ENCODE measurements at places on chromosomes 4 and X.

DNA sequence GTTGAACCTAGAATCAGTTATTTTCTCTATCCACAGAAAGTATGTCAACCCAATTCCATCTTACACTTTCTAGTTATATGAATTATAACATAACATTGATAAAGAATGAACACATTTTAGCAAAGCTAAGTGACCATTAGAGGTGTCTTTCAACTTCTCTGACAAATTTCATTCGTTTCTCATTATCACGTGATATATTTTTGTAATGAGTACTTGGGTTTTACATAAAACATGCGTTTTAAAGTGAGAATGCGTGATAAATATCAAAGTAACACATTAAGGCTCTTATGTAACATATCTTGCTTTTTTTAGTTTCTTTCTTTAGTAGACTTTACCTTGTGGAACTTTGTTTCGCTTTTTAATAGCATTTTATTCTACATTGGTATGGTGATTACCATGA is 1715.1 kb upstream of the IGFBP7 start:
- DNase-seq: no peak

- peak; percentile 61 for DNase-seq
Observed at GRCh38 chr4:128782076-128782715, 27.3 kb upstream of the JADE1 start.

DNA sequence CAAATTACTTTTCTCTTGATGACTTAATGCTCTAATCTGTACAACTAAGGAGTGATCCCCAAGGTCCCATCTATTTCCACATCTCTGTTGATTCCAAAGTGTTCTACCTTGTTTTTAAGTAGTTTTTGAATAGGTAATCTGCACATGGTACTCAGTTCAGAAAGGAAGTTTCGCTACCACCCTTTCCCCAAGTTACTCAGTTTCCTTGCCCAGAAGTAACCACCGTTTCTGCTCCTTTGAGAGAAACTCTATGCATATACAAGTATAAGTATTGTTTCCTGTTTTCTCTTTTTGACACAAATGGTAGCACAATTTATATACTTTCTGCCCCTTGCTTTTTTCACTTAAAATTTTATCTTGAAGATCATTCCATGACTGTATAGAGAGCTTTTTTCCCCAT is 18.1 kb downstream of the TMEM154 start:
- no peak for DNase-seq

DNA sequence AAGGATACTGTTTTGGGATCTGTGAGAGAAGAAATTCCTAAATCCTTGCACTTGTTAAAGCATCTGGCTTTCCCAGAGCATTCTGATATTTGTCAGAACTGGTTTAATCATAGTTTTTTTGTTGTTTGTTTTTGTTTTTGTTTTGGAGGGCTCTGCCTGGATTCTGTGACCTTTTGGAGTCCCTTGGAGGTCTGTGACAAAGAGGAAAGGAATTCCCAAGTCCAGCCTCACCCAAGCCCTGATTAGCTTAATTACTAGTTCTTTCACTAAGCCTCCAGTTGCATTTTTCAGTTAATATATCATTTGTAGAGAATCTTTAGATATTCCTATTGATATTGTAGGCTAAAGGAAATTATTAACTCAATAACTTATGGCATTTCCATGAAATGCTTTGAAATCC is 711 bp downstream of the ACE2 start:
- no peak for DNase-seq

DNA sequence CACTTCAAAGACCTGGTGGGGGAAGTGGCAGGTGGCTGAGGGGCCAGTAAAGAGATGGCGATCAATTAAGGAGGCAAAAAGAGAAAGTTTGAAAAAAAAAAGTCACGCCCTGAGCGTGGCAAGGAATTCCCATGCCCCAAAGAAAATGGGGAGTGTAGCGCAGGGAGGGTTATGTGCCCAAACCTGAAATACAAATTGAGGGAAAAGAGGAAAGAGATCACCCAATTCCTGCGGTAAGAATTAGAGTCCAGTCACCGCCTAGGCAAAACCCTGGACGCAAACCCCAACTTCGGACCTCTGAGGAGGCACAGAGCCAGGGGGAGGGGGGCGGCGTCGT is 595 bp downstream of the ENOX2 start:
- DNase-seq: no peak

GRCh38 chr4:151356510-151356909 is 31.1 kb upstream of the SH3D19 start:
- DNase-seq: no peak

DNA sequence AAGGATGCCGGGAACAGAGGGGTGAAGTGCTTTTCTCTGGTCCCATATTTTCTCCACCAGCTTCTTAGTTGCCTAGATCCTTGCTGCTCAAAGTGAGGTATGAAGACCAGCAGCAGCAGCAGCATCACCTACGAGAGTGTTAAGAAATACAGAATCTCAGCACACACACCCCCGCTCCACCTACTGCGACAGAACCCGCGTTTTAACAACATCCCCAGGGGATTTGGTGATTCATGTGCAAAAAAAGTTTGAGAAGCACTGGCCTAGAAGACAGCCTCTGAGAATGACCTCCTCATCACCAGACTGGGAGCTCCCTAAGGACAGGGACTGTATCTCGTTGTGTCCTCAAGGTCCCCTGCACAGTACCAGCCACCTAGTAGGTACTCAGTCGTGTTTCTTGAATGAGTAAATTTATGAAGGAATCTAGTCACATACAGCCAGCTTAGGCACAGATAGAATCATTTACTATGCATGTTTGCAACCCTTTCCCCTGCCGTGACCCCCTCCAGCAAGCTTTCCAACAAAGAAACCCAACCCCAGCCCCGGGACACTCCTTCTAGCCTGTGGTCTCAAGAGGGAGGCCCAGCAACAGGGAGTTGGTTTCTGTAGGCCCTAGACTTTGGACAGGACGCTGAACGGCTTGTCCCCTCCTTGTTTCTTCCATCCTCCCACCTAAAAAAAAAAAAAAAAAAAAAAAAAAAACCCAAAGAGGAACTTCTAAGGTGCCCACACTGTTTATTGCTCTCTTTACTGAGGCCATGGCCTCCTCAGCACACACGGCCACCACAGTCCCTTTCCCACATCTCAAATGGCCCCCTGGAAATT is 21.5 kb downstream of the RTL5 start:
- DNase-seq: no peak

- DNase-seq: no peak
Observed at GRCh38 chr4:153593161-153593560, 90.9 kb upstream of the TLR2 start.

DNA sequence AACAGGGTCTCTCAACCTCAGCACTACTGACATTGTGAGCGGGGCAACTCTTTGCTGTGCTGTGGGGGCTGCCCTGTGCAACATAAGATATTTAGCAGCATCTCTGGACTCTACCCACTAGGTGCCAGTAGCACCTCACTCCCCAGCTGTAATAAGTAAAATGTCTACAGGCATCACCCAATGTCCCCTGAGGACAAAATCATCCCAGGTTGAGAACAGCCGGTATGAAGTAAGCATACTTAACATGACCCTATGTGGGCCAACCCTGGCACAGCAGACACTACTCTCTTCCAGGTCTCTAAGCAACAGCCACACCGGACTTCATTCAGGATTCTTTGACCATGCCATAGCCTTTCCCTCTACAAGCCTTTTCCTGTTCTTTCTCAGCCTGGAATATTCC is 10.5 kb upstream of the MGST2 start:
- DNase-seq: peak; percentile 36

- DNase-seq: no peak
Observed at GRCh38 chrX:81390237-81390636, 188.3 kb downstream of the SH3BGRL start.

- DNase-seq: no peak
Observed at GRCh38 chr4:64271601-64272081, 137.6 kb downstream of the TECRL start.

GRCh38 chrX:134658002-134658759 is at the start of gene PLAC1:
Gene PLAC1, minus strand, starts transcription at chrX:134658471. Its CDS starts 91,789 bp downstream, at chrX:134566682.
- DNase-seq: no peak

- no peak for DNase-seq
Observed at GRCh38 chrX:32280921-32281320, 930.4 kb downstream of the DMD start.

GRCh38 chr4:165677081-165677480 is 196.0 kb upstream of the TLL1 start:
- no peak for DNase-seq

DNA sequence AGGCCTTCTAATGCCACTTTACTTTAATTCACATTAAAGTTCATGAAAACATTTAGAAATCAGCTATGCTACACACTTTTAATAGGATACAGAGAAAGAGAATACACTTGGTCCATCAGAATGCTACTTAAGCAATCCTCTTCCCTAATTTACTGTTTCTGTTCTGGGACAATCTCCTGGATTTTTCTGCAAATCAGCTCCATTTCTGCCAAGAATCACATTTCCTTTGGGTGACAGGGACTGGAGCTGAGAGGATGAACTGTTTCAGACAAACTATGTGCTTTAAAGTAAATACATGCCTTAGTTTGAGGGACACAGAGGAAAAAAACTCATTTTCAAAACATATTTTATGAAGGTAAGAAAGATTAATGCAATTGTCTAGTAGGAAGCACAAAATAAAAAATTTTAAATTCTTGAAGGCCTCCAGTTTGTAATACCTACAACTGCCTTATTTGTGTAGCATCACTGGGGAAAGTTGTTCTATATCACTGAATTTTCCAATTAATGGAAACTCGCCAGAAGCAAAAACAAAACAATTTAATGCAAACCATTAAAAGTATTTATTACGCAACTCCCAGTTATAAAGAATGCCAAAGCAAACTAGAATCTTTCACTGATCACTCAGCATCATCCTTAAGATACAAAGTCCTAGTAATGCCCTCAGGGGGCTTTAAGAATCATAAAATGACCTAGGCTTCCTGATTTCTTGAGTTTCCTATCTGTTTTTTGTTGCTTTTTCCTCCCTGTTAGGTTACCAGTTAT is 36.3 kb downstream of the BCLAF3 start:
- DNase-seq: no peak

- DNase-seq: no peak
Observed at GRCh38 chr4:104971462-104971861, 175.2 kb upstream of the TET2 start.

GRCh38 chr4:16705341-16705740 is 193.1 kb downstream of the LDB2 start:
- DNase-seq: no peak

DNA sequence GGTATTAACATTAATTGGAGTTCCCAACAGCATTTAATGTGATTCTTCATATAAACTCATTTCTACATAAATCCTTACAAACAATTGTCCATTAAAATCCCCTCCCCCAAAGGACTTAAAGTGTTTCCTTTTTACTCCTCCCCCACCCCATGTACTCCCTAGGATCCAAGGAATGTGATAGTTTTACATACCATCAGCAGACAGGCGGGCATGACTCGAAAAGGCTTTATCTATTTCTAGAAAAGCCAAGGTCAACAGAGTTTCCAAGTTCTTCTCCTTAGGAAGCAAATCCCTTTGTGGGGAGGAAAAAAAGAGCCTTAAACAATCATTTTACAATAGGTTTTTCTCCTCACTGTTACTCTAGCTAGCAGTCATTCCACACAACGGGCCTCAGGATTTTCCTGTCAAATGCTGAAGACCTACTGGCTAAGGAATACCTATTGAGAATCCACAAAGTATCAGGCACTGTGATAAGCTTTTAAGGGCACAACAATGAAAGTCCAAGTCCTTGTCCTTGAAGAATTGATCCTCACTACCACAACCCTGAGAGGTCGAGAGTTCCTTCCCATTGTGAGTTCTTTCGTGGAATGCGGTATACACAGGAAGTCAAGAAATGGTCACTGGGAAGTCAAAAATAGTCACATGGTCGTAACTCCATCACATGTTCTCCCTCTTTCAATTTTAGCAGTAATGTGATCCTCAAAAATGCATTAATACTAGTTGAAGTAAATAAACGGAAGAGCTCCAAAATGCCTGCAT is 7.2 kb downstream of the PPM1K start:
- no peak for DNase-seq

DNA sequence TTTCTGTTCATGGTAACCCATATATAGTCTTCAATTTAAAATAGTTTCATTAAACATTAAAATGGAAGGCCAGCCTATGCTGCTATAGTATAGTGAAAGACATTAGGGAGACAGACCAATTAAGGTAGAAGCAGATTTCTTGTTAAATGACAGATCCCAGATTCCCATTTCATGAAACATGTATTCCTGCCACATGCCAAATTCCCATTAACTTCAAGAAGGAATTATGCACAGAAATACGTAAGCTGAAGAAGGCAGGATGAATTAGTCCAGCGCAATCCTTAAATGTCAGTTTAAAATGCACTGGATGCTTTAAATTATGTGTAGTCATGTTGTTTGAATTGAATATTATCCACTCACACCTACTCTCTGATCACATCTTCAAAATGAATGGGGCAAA is 424.9 kb downstream of the SH2D1A start:
- no peak for DNase-seq

DNA sequence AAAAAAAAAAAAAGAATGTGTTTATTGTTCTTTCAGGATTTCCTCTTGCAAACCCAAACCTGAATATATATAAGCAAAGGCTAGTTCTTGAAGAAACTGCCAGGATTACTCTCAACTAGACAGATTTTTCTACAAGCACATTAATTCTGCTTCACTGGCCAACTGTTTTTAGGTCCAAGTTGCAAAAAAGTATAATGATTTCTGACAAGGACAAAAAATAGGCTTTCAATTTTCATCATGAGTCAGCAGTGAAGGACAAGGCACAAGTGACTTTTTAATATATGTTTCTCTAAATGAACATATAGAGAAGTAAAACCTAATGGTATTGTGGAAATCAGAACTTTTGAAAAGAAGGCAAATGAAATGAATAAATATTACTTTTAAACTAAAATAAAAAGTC is 73.7 kb downstream of the ELOVL6 start:
- no peak for DNase-seq

GRCh38 chr4:57132743-57133137 is 22.6 kb upstream of the IGFBP7 start:
- no peak for DNase-seq

GRCh38 chr4:10581022-10581421 is 103.5 kb downstream of the CLNK start:
- no peak for DNase-seq

- DNase-seq: no peak
Observed at GRCh38 chrX:48589482-48590162, 7.7 kb upstream of the WDR13 start.

DNA sequence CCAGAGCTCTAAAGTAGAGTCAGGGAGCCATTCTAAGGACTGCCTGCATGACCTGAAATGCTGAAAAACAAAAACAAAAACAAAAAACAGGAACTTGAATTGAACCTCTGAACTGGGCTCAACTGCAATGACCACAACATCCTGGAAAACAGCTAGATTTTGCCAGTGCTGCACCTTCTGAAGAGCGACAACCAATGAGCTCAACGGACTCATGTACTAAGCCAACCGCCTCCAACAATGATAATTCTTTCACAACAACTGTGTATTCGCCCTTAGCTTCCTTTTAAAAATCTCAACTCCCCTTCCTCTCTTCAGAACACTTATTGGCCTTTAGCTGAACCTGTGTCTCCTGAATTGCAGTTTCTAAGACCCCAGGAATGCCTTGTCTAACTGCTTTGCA is 69.8 kb downstream of the HAUS3 start:
- DNase-seq: no peak

DNA sequence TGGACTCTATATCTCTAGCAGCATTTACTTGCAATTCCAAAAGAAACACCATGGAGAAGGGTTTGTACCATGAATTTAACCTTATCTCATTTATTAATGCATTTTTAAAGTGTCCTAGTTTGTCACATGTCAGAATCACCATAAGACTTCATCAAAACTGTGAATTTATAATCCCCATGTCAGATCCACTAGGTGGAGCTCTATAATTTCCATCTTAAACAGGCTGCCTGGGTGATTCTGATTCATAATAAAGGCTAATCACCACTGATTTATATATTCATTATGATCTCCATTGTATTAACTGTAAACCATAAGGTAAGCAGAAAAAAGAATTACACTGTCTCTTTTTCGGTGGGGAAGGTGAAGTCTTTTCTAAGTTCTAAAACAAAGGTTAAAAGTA is 4.0 kb downstream of the TCEAL2 start:
- DNase-seq: no peak

Measured in activated CD4-positive, alpha-beta memory T cell treated with anti-CD3 and anti-CD28 coated beads for 36 hours (primary cell).